ENCODE measurements at places on chromosomes 5 and 9.

GRCh38 chr5:82605441-82605973 lies 327.4 kb upstream of the RPS23 start:
- DNase-seq = no peak

GRCh38 chr5:108084105-108084504 lies 297.8 kb downstream of the FBXL17 start:
- DNase-seq = no peak

GRCh38 chr9:88837731-88838130 lies 153.5 kb upstream of the S1PR3 start:
- DNase-seq = no peak

- DNase-seq = no peak
Observed at GRCh38 chr9:4829969-4830368, 37.2 kb downstream of the RCL1 start.

DNA sequence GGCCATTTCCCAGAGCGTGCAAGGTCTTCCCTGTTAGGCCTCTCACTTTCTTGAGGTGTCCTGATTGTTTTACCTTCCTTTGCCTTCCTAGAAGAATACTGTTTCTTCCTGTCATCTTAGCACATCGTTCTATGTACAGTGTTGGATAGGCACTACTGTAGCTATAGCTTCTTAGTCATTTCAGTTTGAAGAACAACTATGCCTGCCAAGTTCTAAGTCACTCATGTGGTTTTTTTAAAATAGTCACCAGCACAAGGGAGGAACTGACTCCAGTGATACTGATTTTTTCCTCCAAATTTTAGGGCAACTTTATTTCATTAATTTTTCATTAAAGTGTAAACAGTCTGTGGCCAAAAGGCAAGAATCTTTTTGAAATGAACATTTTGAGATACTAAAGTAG lies 122.4 kb upstream of the NR5A1 start:
- DNase-seq = no peak

- DNase-seq = no peak
Observed at GRCh38 chr5:142777850-142778249, 7.7 kb downstream of the ARHGAP26 start.

DNA sequence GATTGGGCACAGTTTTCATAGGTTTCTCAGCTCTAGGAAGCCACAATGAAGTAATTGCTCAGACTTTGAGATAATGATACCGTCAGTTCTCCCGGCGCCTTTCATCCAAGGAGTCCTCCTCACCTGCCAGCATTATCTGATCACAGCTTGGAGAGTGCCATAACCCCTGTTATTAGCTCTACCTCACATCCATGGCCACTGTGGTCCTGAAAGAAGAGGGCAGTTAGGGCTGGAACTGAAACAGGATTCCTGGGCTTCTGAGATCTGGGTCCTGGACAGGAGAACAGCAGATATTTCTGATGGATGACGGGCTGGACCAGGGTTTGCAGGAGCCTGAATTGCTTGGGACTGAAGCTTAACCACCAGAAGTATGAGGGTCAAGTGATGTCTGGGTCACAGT lies 13.5 kb downstream of the RGS3 start:
- DNase-seq = no peak

DNA sequence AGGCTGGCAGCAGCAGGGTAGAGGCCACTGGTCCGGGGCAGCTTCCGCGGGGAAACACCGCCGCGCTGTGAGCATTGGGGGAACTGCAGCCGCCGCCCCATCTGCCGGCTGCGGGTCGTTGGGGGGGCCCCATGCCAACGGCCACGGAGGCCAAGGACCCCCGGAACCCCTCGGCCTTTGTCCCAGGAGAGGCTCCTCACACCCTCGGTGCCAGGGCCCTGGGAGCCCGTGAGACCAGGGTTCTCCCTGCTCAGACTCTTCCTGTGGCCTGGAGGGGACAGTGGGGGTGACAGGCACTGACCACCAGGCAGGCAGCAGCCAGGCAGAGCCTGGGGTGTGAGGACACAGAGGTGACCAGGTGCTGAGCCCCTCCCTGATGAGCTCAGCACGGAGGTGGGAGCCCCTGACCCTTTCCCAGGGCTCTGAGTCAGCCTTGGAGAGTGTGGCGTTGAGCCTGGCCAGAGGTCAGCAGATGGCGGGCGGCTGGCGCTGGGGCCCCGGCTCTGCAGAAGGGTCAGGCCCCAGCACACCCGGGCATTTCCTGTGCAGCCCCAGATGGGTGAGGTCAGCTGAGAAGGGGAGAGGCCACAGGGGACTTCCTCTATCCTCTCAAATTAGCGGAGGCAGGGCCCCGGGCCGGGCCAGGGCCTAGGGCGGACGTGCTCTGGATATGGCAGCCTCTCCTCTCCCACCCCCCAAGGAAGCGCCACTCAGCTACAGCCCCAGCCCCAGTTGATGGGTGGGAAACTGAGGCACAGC lies 17.9 kb upstream of the EGFL7 start:
- DNase-seq = peak; percentile 54

DNA sequence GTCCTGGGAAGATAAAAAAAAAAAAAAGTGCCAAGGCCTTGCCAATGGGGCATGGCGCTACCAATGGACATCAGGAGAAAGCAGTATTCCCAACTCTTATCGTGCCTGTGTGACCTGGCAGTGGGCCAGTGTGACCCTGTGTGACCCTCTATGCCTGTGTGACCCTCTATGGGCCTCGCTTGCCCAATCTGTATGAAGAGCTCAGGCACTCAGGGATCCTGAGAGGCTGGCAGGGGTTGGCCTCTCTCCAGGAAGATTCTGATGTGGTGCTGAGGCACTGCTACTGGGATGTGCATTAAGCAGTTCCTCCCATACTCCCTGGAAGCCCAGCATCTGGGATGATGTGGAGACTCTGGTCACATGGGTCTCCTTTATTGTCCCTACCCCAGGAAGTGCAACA lies 179.2 kb downstream of the MACROH2A1 start:
- no peak for DNase-seq

GRCh38 chr5:773517-774264 lies 10.8 kb downstream of the ZDHHC11B start:
- no peak for DNase-seq

GRCh38 chr9:4435197-4435596 lies 55.1 kb upstream of the SLC1A1 start:
- DNase-seq = no peak

DNA sequence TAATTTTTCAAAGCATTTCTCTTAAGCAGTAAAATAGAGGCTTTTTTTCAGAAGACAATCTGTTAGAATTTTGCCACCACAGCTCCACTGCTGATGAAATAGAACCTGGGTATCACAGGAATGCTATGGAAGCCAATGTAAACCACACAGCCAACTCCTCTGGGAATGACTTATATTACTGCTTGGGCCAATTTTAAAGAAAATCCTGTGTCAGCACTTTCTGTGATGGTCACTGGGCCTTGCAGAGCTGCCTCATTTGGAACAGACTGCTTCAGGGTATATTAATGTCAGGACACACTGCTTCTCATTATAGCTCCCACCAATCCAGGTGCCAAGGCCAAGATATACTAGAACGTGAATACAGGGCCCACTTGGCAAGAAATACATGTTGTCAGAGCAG lies 144.1 kb upstream of the ACTBL2 start:
- DNase-seq = no peak

GRCh38 chr5:74361406-74362358 lies 278.8 kb downstream of the ENC1 start:
- no peak for DNase-seq

DNA sequence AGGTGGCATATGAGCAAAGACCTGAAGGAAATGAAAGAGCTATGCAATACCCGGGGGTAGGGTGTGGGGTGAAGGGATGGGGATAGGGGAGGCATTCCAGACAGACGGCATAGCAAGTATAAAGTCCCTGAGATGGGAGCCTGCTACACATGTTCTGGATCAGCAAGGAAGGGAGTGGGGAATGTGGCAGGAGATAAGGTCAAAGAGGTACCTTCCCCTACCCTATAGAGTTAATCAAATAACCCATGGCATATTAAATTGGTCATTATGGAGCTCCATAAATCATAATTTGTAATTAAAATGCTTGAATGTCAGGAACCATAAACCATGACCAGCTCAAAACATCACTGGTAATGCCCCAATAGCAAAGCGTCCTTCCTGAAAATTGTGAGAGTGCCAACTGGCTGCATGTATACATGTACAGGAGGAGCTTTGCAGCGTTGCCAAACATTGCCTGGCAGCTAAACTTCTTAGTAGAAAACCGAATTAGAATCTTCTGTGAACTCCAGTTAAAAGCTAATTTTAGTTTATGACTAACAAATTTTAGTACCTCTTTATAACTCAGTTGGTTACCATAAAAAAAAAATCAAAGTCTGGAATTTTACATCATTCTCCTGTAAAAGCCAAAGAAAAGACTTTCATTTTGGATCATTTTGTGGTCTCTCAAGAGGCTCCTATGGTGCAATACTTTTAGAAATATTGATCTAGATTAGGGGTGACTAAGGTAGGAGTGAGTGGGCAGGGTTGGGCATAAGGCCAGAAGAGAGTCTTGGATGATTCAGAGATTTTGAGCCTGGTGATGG lies 4.7 kb downstream of the DNAI1 start:
- no peak for DNase-seq

DNA sequence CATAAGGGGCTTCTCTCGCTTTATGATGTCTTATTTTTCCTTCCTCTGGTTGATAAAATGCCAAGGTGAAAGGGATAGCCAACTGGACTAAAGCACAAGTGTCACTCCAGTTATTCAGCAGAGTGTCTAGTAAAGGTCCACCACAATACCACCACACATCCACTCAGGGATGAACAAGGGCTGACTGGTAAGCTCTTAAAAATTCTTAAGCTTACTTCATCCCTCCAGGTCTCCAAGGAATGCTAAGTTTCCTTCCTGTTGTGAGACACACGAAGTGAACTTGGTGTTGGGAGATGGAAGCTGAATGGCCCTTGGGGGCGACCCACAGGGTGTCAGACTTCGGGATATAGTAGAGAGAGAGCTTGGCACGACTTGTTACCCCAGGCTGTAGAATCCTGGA lies 3.2 kb upstream of the HMGCS1 start:
- no peak for DNase-seq

All from activated effector memory CD4-positive, alpha-beta T cell treated with Interleukin-2 at 50 U/mL for 16 hours (primary cell).